ENCODE measurements at places on chromosomes 2 and 18. TPM values are rescaled to one million over a fixed set of nuclear protein-coding genes. Genes with fewer than 3 reads are reported as not detected.

The BMP10 gene
- total RNA-seq = not detected

The SLC25A52 gene
- total RNA-seq = not detected

The SPP2 gene
- total RNA-seq = not detected

- DNase-seq = no peak
- H3K4me3 ChIP-seq = no peak overlapping the region
- H3K36me3 ChIP-seq = no peaks in the 10 kb centered on the region
- no peak overlapping the region for H3K27ac ChIP-seq
- no peaks in the 10 kb centered on the region for H3K4me1 ChIP-seq
- no peaks in the 10 kb centered on the region for H3K27me3 ChIP-seq
Measured at GRCh38 chr2:33062665-33063250, 116.0 kb downstream of the LTBP1 start.

DNA sequence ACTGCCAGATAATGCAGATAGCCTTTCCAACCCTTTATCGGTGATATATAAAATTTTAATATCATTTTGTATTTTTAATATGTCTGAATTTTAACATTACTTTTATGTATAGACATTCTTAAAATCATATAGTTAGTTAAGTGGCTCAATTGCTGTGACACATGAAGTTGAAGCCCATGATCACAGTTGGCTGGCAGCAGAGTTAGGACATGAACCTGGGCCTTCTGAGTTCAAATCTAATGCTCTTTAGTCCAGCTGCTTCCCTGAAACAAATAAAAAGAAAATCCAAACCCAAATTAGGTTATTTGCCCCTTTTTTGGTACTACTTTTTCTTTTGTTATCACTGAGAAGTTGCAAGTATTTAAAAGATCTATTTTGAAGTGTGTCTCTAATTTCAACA, 5.6 kb downstream of the ELP2 start:
- H3K27ac ChIP-seq = no peak overlapping the region
- no peak overlapping the region for H3K4me3 ChIP-seq
- no peak for DNase-seq
- no peaks in the 10 kb centered on the region for H3K27me3 ChIP-seq

GRCh38 chr2:83261591-83262136, 1197.4 kb downstream of the SUCLG1 start:
- H3K27me3 ChIP-seq = no peaks in the 10 kb centered on the region
- H3K36me3 ChIP-seq = no peaks in the 10 kb centered on the region
- no peak overlapping the region for H3K4me3 ChIP-seq
- no peak overlapping the region for H3K27ac ChIP-seq
- no peak for DNase-seq

DNA sequence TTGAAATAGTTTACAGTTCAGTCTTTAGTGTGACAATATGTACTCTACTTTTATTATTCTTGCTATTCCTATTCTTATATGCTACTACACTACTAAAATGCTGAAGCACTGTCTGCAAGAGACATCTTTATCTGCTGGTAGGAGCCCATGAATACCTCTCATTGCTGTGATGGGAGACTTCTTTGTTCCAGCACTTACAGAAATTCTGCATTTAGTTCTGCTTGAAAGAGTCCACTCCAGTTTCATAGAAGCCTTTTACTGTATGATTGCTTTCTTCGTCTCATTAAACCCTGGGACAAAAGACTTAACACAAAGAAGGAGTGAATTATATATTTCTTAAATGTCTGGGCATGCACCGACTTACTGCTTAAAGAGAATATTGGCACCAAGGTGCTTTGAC, 272.7 kb downstream of the CD226 start:
- no peak overlapping the region for H3K27ac ChIP-seq
- DNase-seq = no peak
- H3K4me1 ChIP-seq = no peaks in the 10 kb centered on the region
- H3K36me3 ChIP-seq = no peaks in the 10 kb centered on the region

GRCh38 chr2:10659898-10660568, 29.7 kb downstream of the NOL10 start:
- no peak for DNase-seq
- H3K4me3 ChIP-seq = no peak overlapping the region
- no peaks in the 10 kb centered on the region for H3K36me3 ChIP-seq
- H3K27me3 ChIP-seq = no peaks in the 10 kb centered on the region
- no peaks in the 10 kb centered on the region for H3K4me1 ChIP-seq
- H3K27ac ChIP-seq = no peak overlapping the region

- H3K4me1 ChIP-seq = no peaks in the 10 kb centered on the region
- DNase-seq = no peak
- no peaks in the 10 kb centered on the region for H3K27me3 ChIP-seq
Measured at GRCh38 chr2:95539836-95540235, 52.0 kb upstream of the TRIM43 start.

DNA sequence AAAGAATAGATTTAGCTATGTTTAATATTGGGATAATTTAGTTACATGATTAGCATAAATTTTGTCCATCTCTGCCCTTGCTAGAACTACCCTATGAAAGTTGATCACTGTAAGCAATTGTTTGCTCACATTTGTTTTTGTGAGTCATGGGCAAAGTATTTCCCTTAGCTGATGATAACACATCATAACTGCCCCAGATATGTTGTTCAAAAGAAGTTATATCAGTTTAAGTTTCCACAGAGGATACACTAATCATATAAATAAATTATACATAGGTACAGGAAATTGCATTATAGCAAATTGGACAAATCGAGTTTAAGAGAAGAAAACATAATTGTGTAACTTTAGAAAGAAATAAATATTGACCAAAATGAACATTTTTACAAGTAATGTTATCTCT, 223.2 kb upstream of the PIK3C3 start:
- no peaks in the 10 kb centered on the region for H3K36me3 ChIP-seq
- H3K27me3 ChIP-seq = no peaks in the 10 kb centered on the region
- no peaks in the 10 kb centered on the region for H3K4me1 ChIP-seq

DNA sequence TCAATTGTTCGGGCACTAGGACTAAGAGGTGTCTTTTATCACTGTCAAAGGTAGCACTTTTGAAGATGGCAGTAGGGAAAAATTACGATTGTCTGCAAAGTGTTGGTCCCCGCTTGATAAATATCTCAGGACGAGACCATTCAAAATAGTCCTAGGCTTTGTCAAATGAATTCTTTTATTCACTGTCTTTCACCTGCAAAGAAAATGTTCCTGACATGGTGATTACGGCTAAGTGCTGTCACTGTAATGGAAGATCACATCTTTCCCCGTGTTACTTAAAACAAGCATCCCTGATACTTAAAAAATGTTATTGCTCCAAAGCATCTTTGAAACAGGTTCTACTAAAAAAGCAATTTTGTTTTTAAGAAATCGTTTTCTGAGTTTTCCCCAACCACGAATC, 71.7 kb downstream of the KCTD1 start:
- no peak overlapping the region for H3K4me3 ChIP-seq
- H3K4me1 ChIP-seq = peaks cover 37% of the 10 kb centered on the region

DNA sequence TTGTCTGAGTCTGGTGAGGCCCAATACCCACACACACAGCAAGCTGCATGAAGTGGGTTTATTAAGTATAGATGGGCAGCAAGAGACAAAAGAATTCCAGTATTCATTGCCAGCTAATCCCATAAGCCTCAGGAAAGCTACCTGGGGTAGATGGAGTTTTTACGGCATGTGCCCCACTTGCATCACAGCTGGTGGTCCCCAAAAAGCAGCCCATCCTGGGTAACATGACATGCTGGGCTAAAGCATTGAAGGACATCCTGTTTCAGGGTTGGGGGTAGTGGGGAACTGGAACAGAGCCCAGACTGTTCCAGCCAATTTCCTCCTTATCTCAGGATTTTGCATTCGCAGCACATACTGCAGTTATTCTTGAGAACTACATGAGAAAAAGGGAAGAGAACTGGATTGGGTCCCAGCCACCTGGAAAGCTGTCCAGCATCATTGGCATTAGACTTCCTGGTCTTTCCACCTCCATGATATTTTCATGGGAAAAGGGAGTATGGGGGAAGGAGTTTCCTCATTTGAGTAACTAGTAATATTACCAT, 240.1 kb upstream of the MMADHC start:
- no peak for DNase-seq
- H3K4me1 ChIP-seq = no peaks in the 10 kb centered on the region
- no peak overlapping the region for H3K27ac ChIP-seq
- no peaks in the 10 kb centered on the region for H3K36me3 ChIP-seq
- no peaks in the 10 kb centered on the region for H3K27me3 ChIP-seq

GRCh38 chr2:100186126-100186525, 43.7 kb upstream of the AFF3 start:
- no peaks in the 10 kb centered on the region for H3K36me3 ChIP-seq
- DNase-seq = peak; percentile 42
- no peaks in the 10 kb centered on the region for H3K4me1 ChIP-seq
- no peak overlapping the region for H3K4me3 ChIP-seq

DNA sequence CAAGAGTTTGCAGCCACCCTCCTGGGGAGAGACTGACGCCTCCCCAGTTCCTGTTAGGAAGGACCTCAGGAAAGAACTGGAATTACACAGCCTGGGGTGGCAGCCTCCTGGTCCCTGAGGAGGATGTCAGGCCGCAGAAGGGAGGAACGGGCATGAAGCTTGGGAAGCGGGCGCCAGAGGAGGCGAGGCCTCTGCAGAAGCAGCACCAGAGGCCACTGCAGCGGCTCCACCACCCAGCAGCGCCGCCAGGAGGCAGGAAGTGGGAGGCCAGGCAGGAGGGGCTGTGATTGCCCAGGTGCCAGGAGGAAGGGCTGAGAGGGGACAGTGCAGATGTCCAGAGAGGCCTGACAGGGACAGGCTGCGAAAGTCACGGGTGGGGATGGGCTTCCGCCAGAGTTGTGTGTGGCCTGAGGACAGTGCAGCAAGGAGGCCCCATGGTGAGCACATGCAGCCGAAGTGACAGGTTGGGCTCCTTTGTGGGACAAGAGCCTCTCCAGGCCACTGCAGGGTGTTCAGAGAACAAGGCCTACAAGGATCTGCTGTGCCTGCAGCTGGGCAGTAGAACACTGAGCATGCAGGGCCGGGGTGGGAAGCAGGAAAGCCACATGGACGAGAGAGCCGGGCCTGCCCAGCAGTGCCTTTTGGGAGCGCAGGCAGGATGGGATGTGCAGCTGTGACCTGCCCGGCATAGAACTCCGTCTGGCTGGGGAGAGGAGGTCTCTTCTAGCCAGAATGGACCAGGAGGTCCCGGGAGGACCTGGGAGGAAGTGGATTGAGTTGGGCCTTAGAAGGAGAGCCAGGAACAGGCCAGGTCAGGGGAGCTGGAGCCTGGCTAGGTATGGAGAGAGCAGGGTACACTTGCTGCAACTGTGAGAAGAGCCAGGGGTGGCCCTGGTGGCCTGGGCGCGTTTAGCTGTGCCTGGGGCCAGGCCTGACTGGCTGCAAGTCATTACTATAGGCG, 39.1 kb upstream of the ALPP start:
- H3K27me3 ChIP-seq = no peaks in the 10 kb centered on the region
- DNase-seq = no peak
- no peaks in the 10 kb centered on the region for H3K4me1 ChIP-seq
- H3K4me3 ChIP-seq = no peak overlapping the region
- H3K27ac ChIP-seq = no peak overlapping the region

- DNase-seq = no peak
- no peak overlapping the region for H3K4me3 ChIP-seq
- H3K4me1 ChIP-seq = peaks cover 14% of the 10 kb centered on the region
- H3K27ac ChIP-seq = no peak overlapping the region
- H3K27me3 ChIP-seq = no peaks in the 10 kb centered on the region
- H3K36me3 ChIP-seq = no peaks in the 10 kb centered on the region
Measured at GRCh38 chr2:232389327-232389726, 10.8 kb downstream of the ALPP start.

DNA sequence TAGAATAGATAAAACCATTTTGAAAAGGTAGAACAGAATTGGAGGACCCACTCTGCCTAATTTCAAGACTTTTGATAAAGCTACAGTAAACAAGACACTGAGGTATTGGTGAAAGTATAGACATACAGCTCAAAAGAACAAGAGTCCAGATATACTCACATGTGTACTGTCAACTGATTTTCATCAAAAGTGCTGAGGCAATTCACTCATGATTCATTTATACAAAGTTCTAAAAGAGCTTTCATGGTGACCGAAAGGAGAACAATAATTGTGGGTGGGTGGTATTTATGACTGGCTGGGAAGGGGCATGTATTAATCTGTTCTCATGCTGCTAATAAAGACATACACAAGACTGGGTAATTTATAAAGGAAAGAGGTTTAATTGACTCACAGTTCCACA, 7.3 kb downstream of the MAP4K3 start:
- no peak overlapping the region for H3K27ac ChIP-seq
- no peak for DNase-seq
- peaks cover 44% of the 10 kb centered on the region for H3K4me1 ChIP-seq
- no peak overlapping the region for H3K4me3 ChIP-seq

GRCh38 chr2:28955467-28955866, 25.6 kb upstream of the TOGARAM2 start:
- peaks cover 13% of the 10 kb centered on the region for H3K4me1 ChIP-seq
- no peak overlapping the region for H3K4me3 ChIP-seq
- DNase-seq = no peak
- no peaks in the 10 kb centered on the region for H3K27me3 ChIP-seq

- no peaks in the 10 kb centered on the region for H3K4me1 ChIP-seq
- no peaks in the 10 kb centered on the region for H3K27me3 ChIP-seq
- H3K36me3 ChIP-seq = no peaks in the 10 kb centered on the region
- no peak overlapping the region for H3K4me3 ChIP-seq
- DNase-seq = no peak
Measured at GRCh38 chr2:62344472-62344871, 148.6 kb downstream of the B3GNT2 start.

DNA sequence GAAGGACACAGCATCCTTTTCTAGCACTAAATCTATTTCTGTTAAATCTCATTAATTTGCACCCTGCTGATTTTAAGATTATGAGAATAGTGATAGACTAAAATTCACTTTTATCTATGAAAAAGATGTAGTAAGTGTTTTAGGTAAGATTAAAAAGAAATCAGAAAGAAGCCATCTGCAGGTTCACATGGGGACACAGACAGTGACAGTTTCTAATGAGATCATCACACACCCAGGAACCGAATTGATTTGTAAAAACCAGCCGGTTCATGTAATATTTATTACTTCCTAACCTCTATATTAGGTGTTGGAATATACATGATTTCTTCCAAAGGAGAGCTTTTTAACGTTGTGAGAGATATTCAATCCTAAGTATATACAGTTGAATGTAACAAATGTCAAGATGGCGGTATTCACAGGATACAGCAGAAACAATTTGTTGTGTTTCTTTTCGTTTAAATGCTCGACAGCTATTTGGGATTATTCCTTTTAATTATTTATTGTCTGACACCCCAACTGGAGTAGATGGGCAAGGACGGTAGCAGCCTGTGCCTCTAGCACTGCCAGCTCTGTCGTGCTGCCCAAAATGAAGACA, 223.4 kb downstream of the CCDC102B start:
- no peak overlapping the region for H3K4me3 ChIP-seq
- H3K36me3 ChIP-seq = no peaks in the 10 kb centered on the region
- H3K4me1 ChIP-seq = no peaks in the 10 kb centered on the region
- H3K27me3 ChIP-seq = no peaks in the 10 kb centered on the region
- DNase-seq = no peak

GRCh38 chr2:88416016-88416663, 36.4 kb downstream of the FOXI3 start:
- no peak overlapping the region for H3K4me3 ChIP-seq
- no peaks in the 10 kb centered on the region for H3K4me1 ChIP-seq
- DNase-seq = peak; percentile 81
- H3K27ac ChIP-seq = no peak overlapping the region
- no peaks in the 10 kb centered on the region for H3K36me3 ChIP-seq

- H3K4me3 ChIP-seq = no peak overlapping the region
- H3K27ac ChIP-seq = no peak overlapping the region
- no peaks in the 10 kb centered on the region for H3K4me1 ChIP-seq
- no peaks in the 10 kb centered on the region for H3K36me3 ChIP-seq
Measured at GRCh38 chr2:48723129-48723528, 32.4 kb downstream of the LHCGR start.

All from vagina (tissue), 2 donors.